Right renal cortex interstitium (tissue), 3 donors: ENCODE measurements at places on chromosomes 7 and 10. TPM values are rescaled to one million over a fixed set of nuclear protein-coding genes. Genes with fewer than 3 reads are reported as not detected.

- no peak for DNase-seq
These were observed 2.8 kb downstream of the JAKMIP3 start for GRCh38 chr10:132068431-132069121.

DNA sequence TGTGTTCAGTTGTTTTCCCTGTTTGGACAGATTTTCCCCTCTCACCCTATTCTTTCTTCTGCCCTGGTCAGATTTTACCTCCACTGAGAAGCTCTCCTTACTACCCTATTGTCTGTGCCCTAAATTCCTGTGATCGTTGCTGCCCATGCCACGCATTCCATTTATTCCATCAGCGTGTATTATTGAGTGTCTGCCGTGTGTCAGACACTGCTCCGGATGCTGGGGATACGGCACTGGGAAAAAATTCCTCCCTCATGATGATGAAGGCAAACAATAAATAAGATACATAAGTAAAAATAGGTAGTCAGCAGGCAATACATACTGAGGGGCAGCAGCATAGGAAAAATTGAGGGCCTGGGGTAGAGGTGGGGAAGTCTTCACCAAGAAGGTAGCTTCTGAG is 86.8 kb downstream of the FANK1 start:
- DNase-seq, result no peak

GRCh38 chr10:110694820-110695538 is 50.8 kb downstream of the RBM20 start:
- DNase-seq, result no peak

DNA sequence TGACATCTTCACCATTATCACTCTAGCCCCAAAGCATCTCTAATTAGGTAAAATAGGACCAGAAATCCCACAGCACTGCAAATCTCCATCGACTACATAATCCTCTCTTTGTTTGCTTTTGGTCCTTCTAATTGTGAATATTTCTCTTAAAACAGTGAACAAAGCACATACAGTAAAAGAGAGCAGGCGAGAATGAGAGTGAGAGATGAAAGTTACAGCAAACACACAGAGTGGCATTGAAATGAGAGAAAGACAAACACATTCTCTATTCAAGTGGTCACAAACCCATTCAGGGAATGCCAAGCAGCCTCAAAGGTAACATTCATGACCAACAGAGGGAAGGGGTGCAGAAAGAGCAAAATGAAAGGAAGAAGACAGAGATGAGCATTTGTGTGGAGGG is 109.8 kb upstream of the PTN start:
- DNase-seq, result no peak

GRCh38 chr7:77482015-77482414 is 55.1 kb upstream of the PTPN12 start:
- peak; percentile 16 for DNase-seq

DNA sequence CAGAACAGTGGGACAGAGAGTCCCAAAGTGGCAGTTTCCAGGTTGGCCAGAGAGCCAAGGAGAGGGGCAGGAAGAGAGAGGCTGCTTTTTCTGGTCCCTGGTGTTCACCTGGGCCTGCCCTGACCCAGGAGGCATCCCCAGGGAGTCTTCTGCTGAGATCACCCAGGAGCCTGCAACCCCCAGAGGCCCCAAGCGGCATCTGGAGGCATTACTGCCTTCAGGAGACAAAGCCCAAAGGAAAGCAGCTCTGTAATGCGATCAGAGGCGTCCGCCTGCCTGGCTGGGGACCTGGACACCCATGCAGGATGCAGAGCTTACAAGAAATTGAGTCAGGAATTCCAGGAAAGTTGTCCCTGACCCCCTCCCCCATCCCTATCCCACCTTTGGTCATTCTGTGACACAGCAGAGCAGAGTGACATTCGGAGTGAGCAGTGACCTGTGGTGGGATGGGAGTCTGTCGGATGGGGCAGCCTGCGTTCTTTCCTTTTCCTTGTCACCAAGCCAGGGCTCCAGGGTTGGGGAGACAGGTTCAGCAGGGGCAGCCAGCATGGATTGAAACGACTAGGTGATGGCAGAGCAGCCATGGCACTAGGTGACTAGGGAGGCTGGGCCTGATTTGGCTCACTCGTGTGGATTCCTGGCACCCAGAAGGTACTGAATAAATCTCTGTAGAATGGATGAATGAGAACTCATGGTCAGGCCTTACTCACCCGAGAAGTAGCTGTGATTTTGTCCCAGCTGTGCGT is 10.4 kb downstream of the UNC5B start:
- DNase-seq, result no peak

DNA sequence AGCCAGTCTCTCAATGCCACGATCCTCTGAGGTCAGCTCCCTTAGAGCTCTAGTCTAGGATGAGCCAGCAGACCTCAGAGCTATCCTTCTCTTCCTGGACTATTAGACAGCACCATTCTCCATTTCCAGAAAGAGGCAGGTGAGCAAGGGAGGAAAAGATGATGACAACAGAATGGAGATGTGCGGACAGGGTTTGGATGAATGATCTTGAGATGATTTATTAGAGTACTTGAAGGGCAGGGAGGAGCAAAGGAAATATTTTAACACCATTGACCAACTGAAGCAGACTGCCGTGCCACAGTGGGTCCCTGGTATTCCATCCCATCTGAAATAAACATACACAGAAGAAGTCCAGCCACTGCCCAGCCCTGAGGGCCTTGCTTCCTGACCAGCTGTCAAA is 94.3 kb downstream of the CFAP58 start:
- DNase-seq, result no peak

- no peak for DNase-seq
These were observed 118.9 kb downstream of the AUTS2 start for GRCh38 chr7:69717221-69717620.

- no peak for DNase-seq
These were observed 621.2 kb downstream of the REEP3 start for GRCh38 chr10:64142395-64142794.

DNA sequence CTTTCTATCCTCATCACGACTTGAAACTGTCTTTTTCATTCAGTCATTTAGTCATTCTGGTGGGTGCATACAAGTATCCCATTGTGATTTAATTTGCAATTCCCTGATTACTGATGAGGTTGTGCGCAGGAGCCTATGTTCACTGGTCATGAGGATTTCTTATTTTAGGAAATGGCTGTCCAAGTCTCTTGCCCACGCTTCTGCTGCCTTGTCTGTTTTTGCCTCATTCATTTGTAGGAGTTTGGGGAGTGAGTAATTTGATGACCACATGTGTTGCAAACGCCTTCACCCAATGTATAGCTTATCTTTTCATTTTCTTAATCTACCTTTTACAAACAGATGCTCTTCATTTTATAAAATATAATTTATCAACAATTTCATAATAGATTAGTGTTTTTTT is 127.3 kb downstream of the ARHGAP22 start:
- DNase-seq, result no peak

GRCh38 chr10:30818854-30819253 is 189.3 kb upstream of the LYZL2 start:
- DNase-seq, result no peak

GRCh38 chr7:143391462-143392404 is 10.6 kb downstream of the ZYX start:
- no peak for DNase-seq

GRCh38 chr10:2978111-2978510 is 89.2 kb upstream of the PFKP start:
- peak; percentile 40 for DNase-seq

- no peak for DNase-seq
These were observed 6.3 kb upstream of the TBX20 start for GRCh38 chr7:35260246-35260645.

CNNM2 gene
- 9.5 TPM for polyA plus RNA-seq

ZNF775 gene
- polyA plus RNA-seq, result 4.1 TPM

CALML5 gene
- not detected for polyA plus RNA-seq

HOXA6 gene
- 18.7 TPM for polyA plus RNA-seq

LRRC18 gene
- polyA plus RNA-seq, result 0.17 TPM
